Type B pancreatic cell (in vitro differentiated cells): ENCODE measurements at places on chromosomes 4 and X. TPM values are rescaled to one million over a fixed set of nuclear protein-coding genes. Genes with fewer than 3 reads are reported as not detected.

TMEM129 gene
- 38.5 and 41.0 TPM in 2 replicates for total RNA-seq

ETNPPL gene
- total RNA-seq, result 2.9 and 86.2 TPM in 2 replicates

STARD8 gene
- total RNA-seq, result 0.67 and 9.9 TPM in 2 replicates

TIGD4 gene
- total RNA-seq, result 0.98 and 1.8 TPM in 2 replicates

CLGN gene
- total RNA-seq, result 3.0 and 6.4 TPM in 2 replicates

DRD5 gene
- total RNA-seq, result 0.58 TPM in 1 of 2 replicates, not detected in the other

ADAM29 gene
- 0.29 TPM in 1 of 2 replicates, not detected in the other for total RNA-seq

GRCh38 chr4:121632636-121633035 lies 64.1 kb downstream of the ANXA5 start:
- no peak for DNase-seq
- no peak overlapping the region for H3K27ac ChIP-seq
- H3K4me3 ChIP-seq, result no peak overlapping the region
- no peaks in the 10 kb centered on the region for H3K4me1 ChIP-seq

GRCh38 chrX:40394302-40394701 lies 186.5 kb upstream of the ATP6AP2 start:
- no peaks in the 10 kb centered on the region for H3K36me3 ChIP-seq
- no peaks in the 10 kb centered on the region for H3K4me1 ChIP-seq
- DNase-seq, result no peak
- no peak overlapping the region for H3K27ac ChIP-seq
- H3K27me3 ChIP-seq, result no peaks in the 10 kb centered on the region
- H3K4me3 ChIP-seq, result no peak overlapping the region

DNA sequence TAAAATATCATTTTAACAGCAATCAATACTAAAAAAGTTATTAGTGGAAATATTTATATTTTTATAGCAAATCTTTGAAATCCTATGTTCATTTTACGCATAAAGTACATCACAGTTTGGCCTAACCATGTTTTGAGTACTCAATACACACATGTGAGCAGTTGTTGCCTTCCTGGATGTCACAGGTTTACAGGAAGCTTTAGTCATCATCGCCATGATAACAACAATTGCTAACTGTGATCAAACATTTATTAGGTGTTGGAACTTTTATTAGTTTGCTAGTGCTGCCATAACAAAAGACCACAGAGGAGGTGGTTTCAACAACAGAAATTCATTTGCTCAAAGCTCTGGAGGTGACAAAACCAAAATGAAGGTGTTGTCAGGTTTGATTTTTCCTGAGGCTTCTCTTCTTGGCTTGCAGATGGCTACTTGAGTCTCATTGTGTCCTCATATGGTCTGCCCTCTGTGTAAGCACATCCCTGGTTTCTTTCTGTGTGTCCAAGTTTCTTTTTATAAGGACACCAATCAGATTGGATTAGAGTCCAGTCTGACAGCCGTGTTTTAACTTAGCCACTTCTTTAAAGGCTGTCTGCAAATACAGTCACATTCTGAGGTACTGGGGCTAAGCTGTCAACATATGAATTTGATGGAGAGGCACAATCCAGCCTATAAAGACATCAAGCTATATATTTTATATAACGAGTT lies 43.1 kb upstream of the BOD1L1 start:
- H3K4me1 ChIP-seq, result no peaks in the 10 kb centered on the region
- no peak overlapping the region for H3K27ac ChIP-seq
- H3K27me3 ChIP-seq, result no peaks in the 10 kb centered on the region
- no peak overlapping the region for H3K4me3 ChIP-seq
- no peak for DNase-seq

- peaks cover 2% of the 10 kb centered on the region for H3K4me1 ChIP-seq
- no peak overlapping the region for H3K4me3 ChIP-seq
- no peak for DNase-seq
- no peaks in the 10 kb centered on the region for H3K27me3 ChIP-seq
- no peaks in the 10 kb centered on the region for H3K36me3 ChIP-seq
- no peak overlapping the region for H3K27ac ChIP-seq
Measured at GRCh38 chrX:38669428-38669827, 108.1 kb downstream of the TSPAN7 start.

GRCh38 chr4:88660446-88661294 lies 37.0 kb downstream of the NAP1L5 start:
- no peak for DNase-seq
- H3K4me1 ChIP-seq, result peaks cover 15% of the 10 kb centered on the region
- no peaks in the 10 kb centered on the region for H3K27me3 ChIP-seq
- no peak overlapping the region for H3K27ac ChIP-seq

GRCh38 chr4:29571322-29571721 lies 1148.8 kb upstream of the PCDH7 start:
- no peak overlapping the region for H3K27ac ChIP-seq
- no peaks in the 10 kb centered on the region for H3K4me1 ChIP-seq
- no peaks in the 10 kb centered on the region for H3K36me3 ChIP-seq
- no peaks in the 10 kb centered on the region for H3K27me3 ChIP-seq
- H3K4me3 ChIP-seq, result no peak overlapping the region
- DNase-seq, result no peak

GRCh38 chr4:184477201-184477999 lies 3.0 kb upstream of the IRF2 start:
- H3K27ac ChIP-seq, result peak overlapping the region; percentile 44
- no peaks in the 10 kb centered on the region for H3K27me3 ChIP-seq
- DNase-seq, result no peak
- peak overlapping the region; percentile 65 for H3K4me3 ChIP-seq
- H3K36me3 ChIP-seq, result no peaks in the 10 kb centered on the region
- H3K4me1 ChIP-seq, result peaks cover 23% of the 10 kb centered on the region

- H3K4me3 ChIP-seq, result no peak overlapping the region
Measured at GRCh38 chr4:33078145-33078544, 2358.0 kb downstream of the PCDH7 start.

DNA sequence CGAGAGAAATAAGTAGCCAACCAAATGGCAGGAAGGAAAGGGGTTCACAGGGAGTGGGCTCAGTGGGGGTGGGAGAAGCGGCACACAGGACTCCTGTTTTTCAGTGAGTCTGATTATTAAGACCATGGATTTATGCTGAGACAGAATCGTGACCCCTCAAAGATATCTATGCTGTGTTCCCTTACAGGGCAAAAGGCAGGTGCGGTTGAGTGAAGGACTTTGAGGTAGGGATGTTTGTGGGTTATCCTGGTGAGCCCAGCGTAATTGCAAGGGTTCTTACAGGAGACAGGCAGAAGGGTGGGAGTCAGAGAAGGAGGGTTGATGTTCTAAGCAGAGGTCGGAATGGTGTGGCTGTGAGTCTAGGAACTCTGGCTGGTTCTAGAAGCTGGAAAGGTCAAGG lies 73.0 kb downstream of the EVC start:
- no peaks in the 10 kb centered on the region for H3K27me3 ChIP-seq
- no peaks in the 10 kb centered on the region for H3K4me1 ChIP-seq
- DNase-seq, result peak; percentile 36
- no peak overlapping the region for H3K4me3 ChIP-seq
- H3K27ac ChIP-seq, result no peak overlapping the region
- peaks cover 49% of the 10 kb centered on the region for H3K36me3 ChIP-seq

DNA sequence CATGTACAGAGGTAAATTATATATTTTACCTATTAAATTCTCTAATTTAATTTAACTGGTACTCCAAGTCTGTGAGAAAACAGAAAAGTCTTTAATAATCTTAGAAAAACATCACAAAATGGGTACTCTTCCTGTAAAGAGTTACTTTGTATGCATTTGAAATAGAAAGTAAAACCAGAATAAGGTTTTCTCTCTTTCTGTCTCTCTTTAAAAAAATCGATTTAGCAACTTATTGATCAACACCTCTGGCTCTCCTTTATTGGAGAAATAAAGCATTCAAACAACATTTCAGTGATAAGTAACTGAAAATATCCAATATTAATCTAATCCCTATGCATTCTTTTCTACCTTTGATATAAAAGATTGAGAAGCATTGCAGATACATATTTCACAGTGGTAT lies 27.4 kb downstream of the ATOH1 start:
- DNase-seq, result no peak
- no peak overlapping the region for H3K27ac ChIP-seq
- H3K36me3 ChIP-seq, result no peaks in the 10 kb centered on the region
- H3K4me1 ChIP-seq, result no peaks in the 10 kb centered on the region
- no peak overlapping the region for H3K4me3 ChIP-seq

DNA sequence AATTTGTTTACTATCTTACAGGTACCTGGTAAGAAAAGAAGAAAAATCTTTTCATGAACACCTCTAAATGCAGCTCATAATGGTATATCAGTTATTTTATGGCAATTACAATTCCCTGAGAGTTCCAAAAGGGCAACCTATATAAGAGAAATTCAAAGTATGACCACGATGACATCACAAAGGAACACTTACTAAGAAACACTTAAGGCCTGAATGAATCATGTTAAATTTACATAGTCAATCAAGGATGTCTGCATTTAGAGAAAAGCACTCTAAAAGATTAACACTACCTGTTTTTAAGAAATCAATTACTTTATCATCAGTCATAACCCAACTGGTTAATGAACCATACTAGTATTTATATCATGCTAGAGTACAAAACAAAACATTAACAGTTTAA lies 63.9 kb downstream of the LCORL start:
- peaks cover 53% of the 10 kb centered on the region for H3K36me3 ChIP-seq
- H3K4me1 ChIP-seq, result no peaks in the 10 kb centered on the region
- no peak overlapping the region for H3K27ac ChIP-seq

- no peak overlapping the region for H3K4me3 ChIP-seq
- no peaks in the 10 kb centered on the region for H3K36me3 ChIP-seq
- no peak overlapping the region for H3K27ac ChIP-seq
Measured at GRCh38 chr4:148300877-148301276, 141.3 kb downstream of the NR3C2 start.

DNA sequence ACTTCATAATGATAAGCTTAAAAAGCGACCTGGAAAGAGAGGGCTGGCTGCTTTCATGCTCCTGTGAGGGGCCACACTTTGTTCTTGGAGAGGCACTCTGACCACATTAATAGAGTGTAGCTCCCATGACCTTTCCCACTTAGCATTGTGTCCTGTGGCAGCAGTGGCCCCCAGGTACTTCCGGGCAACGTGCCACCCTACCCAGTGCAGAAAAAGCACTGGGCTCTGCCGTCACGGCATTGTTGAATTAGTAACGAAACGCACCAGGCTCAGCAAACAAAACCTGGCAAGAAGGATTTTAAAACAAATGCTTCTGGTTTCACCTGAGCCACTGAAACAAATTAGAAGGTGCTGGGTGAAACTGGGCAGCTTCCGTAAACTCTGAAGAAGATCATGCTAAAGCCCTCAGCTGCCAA lies 5.4 kb upstream of the SORBS2 start:
- H3K36me3 ChIP-seq, result no peaks in the 10 kb centered on the region
- H3K4me1 ChIP-seq, result peaks cover 26% of the 10 kb centered on the region
- peak overlapping the region; percentile 25 for H3K4me3 ChIP-seq
- H3K27ac ChIP-seq, result peak overlapping the region; percentile 68

- no peaks in the 10 kb centered on the region for H3K4me1 ChIP-seq
- DNase-seq, result no peak
- no peaks in the 10 kb centered on the region for H3K27me3 ChIP-seq
- peaks cover 12% of the 10 kb centered on the region for H3K36me3 ChIP-seq
- peak overlapping the region; percentile 77 for H3K4me3 ChIP-seq
- no peak overlapping the region for H3K27ac ChIP-seq
Measured at GRCh38 chrX:135295238-135295943, 13.9 kb upstream of the ETDC start.

DNA sequence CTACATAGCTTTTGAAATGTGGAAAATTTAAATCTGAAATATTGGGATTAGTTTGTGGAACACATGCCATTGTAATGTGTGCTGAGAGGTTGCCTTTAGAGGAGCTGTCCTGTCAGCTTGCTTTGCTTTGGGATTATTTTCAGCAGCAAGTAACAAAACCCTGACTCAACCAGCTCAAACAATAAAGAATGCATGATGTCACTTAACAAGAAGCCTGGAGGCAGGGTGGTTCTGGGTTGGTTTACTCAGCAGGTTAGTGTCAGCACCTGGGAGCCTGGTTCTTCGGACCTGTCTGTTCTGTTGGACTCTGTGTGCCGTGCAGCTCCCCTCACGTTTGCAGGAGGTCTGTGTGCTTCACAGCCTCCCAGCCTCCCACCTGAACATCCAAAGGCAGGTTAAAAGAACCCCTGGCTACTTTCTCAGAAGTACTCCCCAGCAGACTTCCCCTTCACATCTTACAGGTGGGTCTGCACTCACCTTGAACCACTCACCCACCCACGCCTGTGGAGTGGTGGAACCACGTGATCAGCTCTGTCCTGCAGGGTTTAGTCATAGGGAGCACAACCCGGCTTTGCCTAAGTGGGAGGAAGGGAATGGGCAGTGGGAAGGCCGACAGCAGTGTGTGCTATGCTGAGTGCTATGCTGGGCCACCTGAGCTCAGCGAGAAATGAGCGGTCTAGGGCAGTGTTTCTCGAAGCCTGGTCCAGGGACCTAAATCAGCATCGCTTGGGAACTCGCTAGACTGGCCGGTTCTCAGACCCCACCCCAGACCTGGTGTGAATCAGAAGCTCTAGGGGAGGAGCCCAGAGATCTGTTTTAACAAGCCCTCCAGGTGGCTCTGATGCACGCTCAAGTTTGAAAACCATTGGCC lies 20.4 kb downstream of the TMEM131L start:
- H3K27me3 ChIP-seq, result no peaks in the 10 kb centered on the region
- no peaks in the 10 kb centered on the region for H3K36me3 ChIP-seq
- peaks cover 53% of the 10 kb centered on the region for H3K4me1 ChIP-seq
- peak overlapping the region; percentile 51 for H3K4me3 ChIP-seq

DNA sequence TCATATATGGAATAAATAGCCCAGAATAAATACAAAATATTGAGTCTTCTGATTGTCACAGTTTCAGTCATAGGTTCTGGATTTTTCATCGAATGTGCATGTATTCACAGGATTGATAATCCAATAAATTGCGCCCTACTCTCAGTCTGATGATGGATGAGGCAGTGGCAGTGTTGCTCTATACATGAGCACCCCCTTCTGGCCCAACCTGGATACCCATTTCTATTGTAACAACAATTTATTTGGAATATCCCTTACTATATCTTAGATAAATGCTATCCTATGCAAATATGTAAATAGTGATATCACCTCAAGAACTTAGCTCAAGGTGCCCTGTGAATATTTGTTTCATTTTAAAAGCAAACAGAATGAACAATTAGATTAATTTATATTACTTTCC lies 733.7 kb upstream of the PABPC4L start:
- H3K36me3 ChIP-seq, result no peaks in the 10 kb centered on the region
- no peaks in the 10 kb centered on the region for H3K4me1 ChIP-seq
- no peaks in the 10 kb centered on the region for H3K27me3 ChIP-seq
- DNase-seq, result no peak
- no peak overlapping the region for H3K4me3 ChIP-seq
- no peak overlapping the region for H3K27ac ChIP-seq

- no peak overlapping the region for H3K4me3 ChIP-seq
- no peak overlapping the region for H3K27ac ChIP-seq
Measured at GRCh38 chr4:186487726-186488125, 67.6 kb downstream of the MTNR1A start.

DNA sequence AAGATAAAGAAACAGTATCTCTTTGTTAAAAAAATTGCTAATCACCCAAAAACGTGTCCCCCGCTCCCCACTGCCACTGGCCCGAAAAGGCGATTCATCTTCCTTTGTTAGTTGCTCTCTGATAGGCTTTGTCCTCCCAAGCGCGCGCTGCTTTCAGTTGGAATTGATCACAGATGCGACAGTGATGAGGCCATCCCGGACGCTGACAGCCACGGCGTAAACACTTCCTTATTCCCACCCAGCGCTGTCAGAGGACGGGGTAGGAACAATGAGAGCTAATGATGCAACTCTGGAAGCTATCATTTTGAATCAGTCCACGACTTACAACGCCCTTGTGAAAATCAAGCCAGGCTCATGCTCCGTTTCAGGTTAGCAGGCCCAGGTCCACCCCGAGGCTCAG lies 21.4 kb downstream of the SOD3 start:
- no peak for DNase-seq
- no peak overlapping the region for H3K27ac ChIP-seq
- no peak overlapping the region for H3K4me3 ChIP-seq
- H3K27me3 ChIP-seq, result no peaks in the 10 kb centered on the region

GRCh38 chrX:136687457-136687856 lies 39.5 kb downstream of the CD40LG start:
- H3K27ac ChIP-seq, result no peak overlapping the region
- H3K4me1 ChIP-seq, result peaks cover 6% of the 10 kb centered on the region
- H3K4me3 ChIP-seq, result no peak overlapping the region
- H3K27me3 ChIP-seq, result no peaks in the 10 kb centered on the region
- no peaks in the 10 kb centered on the region for H3K36me3 ChIP-seq
- no peak for DNase-seq
